GM12891 (cell line): ENCODE measurements at places on chromosomes 1 and 21.

DNA sequence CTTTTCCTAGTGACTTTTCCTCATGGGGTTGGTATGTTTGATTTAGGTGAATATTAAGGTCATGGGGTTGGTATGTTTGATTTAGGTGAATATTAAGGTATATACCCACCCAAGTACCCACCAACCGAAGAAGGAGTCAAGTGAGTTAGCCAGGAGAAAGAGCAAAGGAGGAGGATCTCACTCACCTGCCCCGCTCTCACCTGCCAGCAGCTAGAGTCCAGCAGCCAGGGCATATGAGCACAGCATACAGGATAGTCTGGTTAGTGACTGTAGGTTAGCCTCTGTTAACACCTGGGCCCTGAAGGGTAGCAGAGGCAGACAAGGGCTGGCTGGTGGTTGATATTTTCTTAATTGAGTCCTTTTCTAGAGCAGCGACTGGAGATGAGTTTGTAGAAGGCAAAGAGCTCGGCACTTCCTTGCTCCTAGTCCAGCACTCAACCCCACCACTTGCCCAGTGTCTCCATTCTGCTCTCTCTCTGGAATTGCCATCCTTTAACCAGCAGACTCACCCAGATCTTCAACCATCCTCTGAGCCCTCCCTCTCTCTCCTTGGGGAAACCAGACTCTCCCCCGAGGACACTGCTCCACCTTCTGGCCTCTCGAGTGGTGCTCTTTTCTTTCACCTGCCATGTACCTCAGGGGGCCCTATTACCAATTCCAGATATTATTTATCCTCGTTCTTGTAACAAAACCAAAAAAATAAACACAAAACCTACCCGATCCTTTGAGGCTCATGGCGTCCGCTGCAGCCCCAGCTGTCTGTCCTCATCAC is 16.3 kb upstream of the DESI2 start:
- no peak for DNase-seq

GRCh38 chr1:205267306-205267902 is 39.7 kb downstream of the TMCC2 start:
- no peak for DNase-seq

- DNase-seq: no peak
Measured at GRCh38 chr1:244778344-244778743, 57.1 kb upstream of the COX20 start.

DNA sequence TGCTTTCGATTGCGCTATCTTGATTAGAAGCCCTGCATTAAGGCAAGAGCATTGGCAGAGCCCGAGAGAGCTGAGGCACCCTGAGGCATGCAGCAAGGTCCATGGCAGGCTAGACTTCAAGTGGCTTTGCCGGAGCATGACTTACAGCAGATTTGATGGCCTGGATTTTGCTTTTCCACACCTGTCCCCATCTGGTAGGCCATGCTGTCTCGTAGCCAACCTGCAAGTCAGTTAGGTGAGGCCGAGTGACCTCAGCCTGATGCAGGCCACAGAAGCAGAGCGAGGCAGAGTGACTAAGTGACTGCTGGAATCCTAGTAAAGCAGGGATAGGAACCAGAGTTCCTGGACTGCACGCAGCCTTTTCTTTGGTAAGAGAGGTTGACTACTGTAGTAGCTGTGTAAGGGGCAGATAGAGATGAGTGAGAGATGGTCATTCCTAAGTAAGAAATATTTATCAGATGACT is 148.9 kb downstream of the PBX1 start:
- no peak for DNase-seq

- DNase-seq: no peak
Measured at GRCh38 chr1:111841189-111841588, 85.5 kb downstream of the DDX20 start.

DNA sequence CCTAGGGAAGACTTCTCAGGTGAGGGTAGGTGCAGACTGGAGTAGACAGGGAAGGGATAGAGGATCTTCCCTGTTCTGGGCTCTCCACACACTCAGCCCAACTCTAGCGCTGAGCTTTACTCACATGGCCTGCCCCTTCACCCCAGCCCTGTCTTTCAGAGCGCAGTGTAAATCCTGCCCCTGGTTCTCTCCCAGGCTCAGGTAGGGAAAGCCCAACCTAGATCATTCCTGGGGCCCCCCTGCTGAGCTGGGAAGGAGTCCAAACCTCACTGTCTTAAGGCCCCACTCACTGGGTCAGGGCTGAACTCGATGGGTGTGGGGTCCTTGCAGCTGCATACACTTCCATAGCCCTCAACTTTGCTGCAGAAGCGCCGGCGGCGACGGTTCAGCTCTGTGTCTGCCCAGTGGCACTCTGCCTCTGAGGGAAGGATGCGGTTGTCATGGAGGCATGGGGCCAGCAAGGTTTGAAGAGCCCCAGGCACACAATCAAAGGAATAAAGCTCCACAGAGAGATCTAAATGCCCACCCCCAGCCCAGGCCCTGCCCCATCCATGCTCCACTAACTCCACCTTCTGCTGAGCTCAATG is 4.2 kb downstream of the POMGNT1 start:
- no peak for DNase-seq

DNA sequence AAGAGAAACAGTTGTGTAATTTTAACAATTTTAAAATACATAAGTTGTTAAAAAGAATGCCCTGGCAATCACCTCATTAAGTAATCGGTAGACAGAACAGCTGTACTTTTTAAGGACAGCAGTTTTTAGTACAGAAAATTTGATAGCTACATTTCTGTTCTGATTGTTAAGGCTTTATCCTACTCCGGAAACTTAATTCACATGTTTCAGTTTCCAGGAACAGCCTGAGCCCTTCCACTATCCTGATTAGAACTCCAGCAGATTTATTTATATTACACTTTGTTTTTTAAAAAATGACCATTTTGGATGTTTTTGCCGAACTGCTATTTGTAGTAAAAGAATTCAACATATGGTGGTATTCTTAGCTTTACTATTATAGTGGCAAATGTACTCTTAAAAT is 8.7 kb downstream of the PRRC2C start:
- no peak for DNase-seq

DNA sequence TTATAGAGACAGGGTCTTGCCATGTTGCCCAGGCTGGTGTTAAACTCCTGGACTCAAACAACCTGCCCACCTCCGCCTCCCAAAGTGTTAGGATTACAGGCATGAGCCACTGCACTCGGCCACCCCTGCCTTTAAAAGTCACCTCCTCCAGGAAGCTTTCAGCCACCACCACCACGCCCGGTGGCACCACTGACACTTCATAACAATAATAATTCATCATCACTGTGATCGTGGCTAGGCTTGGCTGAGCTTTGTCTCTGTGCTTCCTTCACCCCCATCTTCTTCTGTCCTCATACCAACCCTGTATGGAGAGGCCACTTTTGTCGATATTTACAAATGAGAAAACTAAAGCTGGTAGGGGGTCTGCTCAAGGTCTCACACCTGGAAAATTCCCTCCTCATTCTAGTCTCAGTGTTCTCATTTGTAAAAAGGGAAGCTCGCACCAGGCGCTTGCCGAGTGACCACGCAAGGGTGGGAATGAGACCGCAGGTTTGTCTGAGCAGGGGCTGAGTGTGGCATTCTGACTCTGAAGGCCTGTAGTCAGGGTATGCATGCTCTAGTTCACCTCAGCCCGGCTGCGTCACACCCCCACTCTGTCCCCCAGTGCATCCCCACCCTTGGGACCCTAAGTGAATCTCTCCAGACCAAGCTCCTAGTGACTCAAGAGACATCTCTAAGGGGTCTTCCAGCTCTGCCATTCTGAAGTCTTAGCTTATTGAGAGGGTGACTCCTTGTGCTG is 12.9 kb upstream of the EPHA2 start:
- DNase-seq: no peak

GRCh38 chr1:247417831-247418230 is 1.9 kb downstream of the NLRP3 start:
- no peak for DNase-seq

DNA sequence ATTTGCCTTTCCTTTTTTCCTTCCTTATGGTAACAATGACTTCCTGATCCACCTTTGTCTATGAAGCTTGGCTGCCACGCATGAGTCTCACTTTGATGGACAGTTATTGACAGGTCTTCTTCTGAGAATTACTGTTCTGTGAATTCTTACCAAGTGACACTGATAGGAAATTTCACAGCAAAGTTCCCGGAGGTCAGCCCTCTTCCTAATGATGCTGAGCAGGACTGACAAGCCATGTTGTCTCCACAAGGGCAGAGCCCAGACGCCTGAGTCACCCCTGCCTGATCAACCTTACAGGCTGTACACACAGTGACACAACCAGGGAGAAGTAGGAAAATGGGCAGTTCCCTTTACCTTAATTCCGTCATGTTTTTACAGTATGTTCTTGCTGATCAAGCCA is 44.2 kb downstream of the ZC3H11B start:
- DNase-seq: no peak

GRCh38 chr1:212600980-212601379 is 7.6 kb upstream of the ATF3 start:
- no peak for DNase-seq

DNA sequence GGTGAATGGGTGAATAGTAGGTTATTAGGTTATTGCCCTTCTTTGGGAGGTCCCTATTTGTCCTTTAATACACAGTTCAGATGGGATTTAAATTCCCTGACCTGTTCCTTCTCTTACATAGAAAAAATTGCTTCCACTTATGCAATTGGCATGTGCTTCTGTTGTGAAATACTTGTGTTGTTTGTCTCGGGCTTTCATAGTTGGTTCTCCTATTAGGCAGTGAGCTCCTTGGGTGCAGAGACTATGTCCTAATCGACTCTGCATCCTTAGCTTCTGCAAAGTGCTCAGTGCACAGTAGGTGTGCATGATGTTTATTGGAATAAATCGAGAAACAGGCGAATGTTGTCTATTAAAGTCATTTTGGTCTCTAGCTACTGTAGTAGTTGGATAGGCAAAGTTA is 1.3 kb upstream of the PDE4B start:
- no peak for DNase-seq

DNA sequence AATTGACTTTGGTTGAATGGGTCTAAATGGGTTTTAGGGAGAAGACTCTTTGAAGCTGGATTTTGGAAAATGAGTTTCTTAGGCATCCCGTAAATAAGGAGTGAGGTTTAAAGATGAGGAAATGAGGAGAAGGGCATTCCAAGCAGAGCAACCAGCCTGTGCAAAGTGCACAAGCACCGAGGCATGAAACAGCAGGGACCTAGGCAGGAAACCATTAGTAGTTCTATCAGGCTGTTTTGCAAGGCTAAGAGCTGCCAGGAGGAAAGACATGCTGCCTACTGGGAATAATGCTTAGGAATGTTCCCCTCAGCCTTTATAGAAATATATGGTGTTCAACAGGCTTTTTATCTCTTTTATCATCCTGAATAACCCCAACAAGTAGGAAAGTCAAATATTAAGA is 153.1 kb upstream of the FGGY start:
- no peak for DNase-seq

DNA sequence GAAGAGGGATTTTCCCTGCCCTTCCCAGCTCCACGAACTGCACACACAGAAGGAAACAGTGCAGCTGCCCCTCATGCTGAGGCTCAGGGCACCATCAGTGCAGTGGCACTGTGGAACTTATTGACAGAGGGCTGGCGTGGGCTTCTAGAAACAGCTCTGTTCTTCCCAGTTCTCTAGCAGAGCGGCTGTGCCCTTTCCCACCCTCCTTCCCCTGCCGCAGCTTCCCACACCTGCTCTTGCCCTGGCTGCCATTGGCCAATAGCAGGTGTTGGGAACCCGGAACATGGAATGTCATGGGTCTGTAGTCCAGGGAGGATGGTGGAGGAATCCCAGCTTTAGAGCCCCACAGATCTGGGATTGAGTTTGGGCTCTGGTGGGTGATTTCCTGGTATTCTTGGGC is 343.8 kb downstream of the RPS6KC1 start:
- DNase-seq: no peak

DNA sequence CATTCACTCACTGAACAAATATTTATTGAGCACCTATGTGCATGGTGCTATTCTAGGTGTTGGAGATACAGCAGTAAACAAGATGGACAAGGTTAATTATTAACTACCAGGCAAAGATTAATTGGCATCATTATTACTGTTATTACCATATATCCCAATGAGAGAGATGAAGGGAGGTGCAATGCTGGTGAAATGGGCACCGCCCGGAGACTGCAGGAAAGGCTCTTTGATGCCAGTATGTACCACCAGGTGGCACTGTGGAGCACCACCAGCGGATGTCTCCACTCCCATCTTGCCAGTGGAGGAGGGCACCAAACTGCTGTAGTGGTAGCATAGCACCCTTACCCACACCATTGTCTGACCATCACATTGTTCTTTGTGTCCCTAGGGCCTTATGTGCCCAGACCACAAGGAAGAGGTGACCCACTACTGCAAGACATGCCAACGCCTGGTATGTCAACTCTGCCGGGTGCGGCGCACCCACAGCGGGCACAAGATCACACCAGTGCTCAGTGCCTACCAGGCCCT is 3.0 kb downstream of the TRIM46 start:
- DNase-seq: peak; percentile 91
